ENCODE measurements at places on chromosomes 12 and 14.

DNA sequence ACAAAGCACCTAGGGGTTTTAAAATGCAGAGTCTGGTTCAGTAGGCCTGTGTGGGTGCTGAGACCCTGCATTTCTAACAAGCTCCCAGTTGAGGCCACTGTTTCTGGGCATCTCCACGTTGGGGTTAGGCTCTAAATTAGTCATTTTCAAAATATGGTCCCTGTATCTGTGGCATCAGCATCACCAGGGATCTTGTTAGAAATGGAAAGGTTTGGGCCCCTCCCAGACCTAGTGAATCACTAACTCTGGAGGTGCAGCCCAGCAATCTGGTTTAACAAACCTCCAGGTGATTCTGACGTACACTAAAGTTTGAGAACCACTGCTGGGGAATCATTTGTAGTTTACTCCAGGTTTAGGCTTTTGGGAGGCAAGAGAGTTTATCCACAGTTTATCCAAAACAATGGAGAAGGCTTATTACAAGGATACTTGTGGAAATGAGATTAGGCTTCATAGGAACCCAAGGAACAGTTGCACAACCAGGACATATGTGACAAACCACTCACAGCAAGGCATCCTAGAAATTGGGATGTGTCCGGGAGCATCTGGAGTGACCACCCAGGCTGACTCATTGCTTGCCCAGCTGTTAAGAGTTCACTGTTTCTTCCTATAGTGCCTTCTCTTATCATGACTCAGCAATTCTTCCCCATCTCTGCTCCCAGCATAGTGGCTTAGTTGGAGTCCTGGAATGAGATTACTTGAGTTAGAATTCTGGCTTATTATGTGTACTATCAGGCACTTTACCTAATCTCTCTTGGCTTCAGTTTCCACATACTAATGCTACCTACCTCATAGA is 71.6 kb upstream of the STXBP6 start:
- DNase-seq: no peak

GRCh38 chr12:16347391-16348298 is at the start of gene MGST1:
Gene MGST1, plus strand, starts transcription at chr12:16347645. Its CDS starts 6,608 bp downstream, at chr12:16354253.
- no peak for DNase-seq

DNA sequence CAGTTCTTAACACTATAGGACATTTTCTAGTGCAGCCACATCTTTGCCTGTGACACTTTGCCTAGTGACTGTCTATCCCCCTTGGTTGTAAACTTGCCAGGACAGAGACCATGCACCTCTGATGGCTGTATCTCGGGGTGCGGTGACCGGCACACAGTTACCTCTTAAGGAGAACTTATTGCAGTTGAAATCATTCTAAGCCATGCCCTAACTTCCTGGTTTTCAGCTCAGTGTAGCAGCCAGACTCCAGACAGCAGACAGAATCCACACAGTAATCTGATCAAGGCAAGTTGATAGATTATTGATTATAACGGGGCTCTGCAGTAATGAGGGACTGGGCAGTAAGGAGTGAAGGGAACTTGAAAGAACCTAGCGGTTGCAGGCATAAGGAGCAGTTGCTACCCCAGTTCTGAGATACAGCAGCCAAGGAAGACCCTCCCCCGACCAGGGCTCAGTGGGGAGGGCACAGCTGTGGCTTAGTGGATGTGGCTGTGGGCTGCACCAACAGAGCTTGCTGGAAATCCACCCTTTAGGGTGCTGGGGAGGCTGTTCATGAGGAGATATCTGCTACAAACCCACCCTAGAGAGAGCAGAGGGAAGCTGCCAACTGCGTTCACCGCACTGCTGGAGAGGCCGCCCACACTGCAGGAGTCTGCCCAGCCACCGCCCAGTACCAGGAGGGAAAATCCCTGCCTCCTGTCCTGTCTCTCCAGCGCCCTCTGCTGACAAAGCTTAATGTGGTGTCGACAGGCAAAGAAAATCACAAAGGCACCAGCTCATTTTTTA is 58.2 kb upstream of the BEGAIN start:
- DNase-seq: peak; percentile 95

- DNase-seq: no peak
These were observed 183.6 kb upstream of the SLC38A2 start for GRCh38 chr12:46556105-46556559.

GRCh38 chr12:57250956-57251355 is at the start of gene STAC3:
Gene STAC3, minus strand, starts transcription at chr12:57251187. Its CDS starts 1,551 bp downstream, at chr12:57249636.
- no peak for DNase-seq

DNA sequence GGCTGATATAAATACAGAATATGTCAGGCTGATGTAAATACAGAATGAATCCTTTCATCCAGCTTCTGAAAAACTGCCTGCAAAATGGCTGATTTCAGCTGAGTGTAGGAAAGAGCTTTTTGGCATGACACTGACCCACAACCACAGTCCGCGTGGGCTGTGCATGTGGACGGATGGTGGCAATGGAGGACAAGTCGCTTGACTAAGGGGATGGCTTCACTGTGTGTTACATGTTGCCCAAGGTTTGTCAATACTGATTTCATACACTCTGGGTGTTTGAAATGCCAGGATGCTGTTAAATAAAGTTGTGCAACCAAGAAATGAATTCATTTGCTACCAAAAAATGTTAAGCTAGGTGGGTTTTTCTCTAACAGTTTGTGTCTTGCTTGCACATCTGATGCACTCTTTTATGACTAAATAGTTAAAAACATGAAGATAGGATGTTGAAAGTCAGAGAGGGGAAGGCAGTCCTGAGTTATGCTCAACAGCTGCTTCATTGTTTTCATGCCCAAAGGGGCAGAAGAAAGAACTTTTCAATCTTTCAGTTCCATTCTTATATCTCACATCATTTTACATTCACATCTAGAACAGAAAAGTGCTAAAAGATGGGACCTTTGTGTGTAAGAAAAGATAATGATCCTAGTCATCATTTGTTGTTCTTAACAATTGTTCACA is 36.5 kb upstream of the OVCH1 start:
- DNase-seq: no peak

DNA sequence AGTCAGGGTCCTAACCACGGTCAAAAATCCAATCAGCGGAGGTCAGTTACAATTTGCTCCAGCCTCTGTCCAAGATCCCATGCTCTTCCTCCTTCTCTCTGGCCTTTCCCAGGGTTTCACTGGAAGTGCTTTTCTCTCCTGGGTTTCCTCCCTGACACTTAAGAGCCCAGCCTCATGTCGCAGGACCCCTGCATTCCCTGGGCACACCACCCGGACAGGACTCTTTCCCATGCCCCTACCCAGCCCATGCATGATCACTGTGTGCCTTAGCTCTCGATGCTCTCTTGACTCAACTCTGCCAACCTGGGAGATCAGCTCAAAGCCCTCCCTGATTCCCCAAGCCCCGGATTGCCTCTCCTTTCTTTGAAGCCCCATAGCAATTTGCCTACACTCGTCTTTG is 15.5 kb upstream of the TAC3 start:
- no peak for DNase-seq

- no peak for DNase-seq
These were observed 1.4 kb upstream of the MAP4K5 start for GRCh38 chr14:50533806-50534205.

DNA sequence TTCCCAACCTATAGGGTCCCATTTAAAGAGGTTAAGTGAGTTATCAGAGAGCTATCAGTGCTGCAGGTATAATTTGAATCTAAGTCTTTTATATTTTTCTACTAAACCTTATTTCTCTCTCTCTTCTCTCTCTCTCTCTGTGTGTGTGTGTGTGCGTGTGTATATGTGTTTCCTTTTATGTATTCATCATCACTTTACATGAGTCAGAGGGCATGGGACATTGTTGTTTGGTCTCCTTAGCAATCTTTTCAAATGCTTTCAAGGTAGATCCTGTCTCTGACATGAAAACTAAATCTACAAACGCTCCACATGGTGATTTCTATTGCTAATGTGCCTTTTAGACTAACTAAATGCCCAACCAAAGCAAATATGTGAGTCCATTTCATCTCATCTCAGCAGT is 459.7 kb downstream of the BTG1 start:
- no peak for DNase-seq

GRCh38 chr12:55744340-55745030 is 1.6 kb downstream of the GDF11 start:
- no peak for DNase-seq

DNA sequence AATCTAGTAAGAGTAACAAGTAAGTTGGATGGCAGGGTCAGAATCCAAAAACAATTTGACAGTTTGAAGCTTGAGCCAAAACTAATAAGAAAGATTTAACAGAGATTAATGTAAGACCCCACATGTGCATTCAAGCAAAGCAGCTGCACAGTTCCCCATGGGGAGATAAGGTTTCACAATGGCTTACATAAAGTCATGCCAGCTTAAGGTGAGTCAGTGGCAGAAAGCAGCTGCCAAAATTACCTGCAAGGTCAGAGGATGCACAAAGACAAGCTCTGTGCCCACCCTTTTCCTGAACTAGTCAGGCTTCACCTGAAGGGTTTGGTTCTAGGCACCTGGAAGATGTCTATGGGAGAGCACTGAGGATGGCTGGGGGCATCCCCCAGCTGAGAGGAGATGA is 36.6 kb upstream of the KRT77 start:
- DNase-seq: no peak

GRCh38 chr14:69741055-69741454 is 25.9 kb upstream of the SRSF5 start:
- no peak for DNase-seq

DNA sequence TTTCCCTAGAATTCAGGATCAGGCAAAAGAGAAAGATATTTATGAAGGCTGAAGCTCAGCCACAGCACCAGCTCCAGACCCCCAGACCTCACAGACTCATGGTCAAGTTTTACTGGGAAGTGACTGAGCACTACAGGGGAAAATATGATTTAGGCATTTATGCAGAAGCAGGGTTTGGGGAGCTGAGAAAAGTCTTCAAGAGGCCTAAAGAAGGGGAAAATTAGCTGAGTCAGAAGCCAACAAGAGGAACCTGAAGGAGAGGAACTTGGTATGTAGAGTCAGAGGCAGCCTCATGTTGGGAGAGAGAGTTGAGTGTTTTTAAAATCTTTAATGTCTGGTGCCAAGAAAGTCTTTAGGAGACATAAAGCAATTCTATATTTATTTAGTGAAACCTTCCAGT is 63.0 kb downstream of the FOS start:
- no peak for DNase-seq

GRCh38 chr12:121170151-121170550 is 37.5 kb downstream of the P2RX7 start:
- DNase-seq: no peak

DNA sequence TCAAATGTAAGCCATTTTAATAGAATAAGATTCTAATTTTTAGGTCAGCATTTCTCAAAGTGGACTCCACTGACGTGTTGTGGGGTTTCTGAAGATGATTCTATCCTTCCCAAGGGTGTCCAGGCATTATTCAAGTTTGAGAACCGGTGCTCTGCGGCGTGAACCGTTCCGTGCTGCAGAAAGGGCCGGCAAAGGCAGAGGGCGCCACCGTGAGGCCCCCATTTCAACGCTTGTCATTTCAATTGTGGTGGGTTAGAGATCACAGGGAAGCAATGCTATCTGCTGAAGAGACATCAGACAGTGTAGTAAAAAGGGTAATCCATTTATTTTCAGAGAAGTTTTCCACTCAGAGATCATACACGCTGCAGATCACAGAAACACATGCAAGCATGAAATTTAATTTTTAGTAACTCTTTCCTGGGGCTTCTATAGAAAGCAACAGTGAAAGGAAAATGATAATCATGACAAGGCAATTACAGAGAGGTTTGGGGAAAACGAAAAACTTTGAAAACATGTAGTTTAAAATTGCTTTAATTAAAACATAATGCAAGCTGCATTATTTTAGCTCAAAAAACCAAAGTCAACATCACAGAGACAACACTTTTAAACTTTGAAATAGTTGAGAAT is 201.7 kb downstream of the EXOC5 start:
- no peak for DNase-seq

GRCh38 chr14:92619671-92620456 is 106.3 kb downstream of the RIN3 start:
- no peak for DNase-seq

GRCh38 chr12:607541-608001 is 55.7 kb downstream of the NINJ2 start:
- no peak for DNase-seq

DNA sequence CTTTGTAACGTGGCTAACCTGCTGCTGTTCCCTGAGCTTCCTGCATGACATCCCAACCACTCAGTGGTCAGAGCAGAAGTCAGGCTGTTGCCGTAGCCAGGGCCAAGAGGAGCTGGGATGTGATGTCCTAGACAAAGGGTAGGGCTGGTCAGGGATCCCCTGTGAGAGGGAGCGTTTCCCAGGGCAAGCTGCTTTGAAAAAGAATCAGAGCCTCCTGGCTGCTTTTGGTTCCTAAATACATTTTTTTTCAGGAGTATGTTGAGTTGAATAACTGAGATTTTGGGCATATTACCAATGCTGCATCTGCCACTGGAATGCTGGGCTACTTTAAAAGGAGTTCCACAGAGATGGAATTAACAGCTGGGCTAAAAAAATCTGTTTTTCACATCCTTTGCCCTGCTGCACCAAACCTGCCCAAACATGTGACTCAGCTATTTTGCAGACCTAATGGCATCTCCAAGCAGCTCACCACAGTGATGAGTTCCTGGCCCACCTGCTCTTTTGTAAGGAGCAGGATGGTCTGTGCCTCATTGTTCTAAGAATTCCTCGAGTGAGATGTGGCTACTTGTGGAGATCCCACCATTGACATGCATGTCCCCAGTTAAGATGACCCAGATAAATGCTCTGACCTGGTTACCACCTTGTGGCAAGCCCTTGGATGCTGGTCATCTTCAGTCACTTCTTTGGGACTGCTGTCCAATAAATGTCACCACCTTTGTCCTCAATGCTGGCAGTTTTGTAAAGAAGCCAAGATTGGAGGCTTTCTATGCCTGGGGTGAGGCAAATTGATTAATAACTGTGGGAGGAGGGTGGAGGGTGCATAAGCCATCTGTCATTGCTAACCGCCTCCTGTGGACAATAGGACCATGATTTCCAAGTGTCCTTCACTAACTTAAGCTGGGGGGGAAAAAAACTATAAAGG is 24.1 kb downstream of the ANKRD13A start:
- DNase-seq: no peak

GRCh38 chr14:92701826-92702225 is 46.6 kb downstream of the LGMN start:
- no peak for DNase-seq

DNA sequence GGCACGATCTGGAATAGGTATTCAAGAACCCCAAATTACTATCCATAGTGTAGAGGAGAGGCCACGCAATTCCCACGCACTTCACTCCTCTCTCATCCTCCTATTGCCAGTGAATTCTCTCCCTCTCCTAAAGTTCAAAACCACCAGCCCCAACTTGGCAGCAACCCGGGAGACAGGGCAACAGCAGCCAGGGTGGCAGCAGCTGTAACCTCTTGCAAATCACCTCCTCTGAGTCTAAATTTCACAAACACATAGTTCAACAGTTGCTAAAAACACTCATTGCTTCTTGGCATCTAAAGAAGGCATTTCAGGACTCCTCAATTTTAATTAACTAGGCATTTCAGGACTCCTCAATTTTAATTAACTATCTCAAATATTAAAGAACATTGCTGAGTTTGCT is 37.7 kb upstream of the MANSC4 start:
- no peak for DNase-seq

- DNase-seq: no peak
These were observed 161.7 kb downstream of the CAND1 start for GRCh38 chr12:67430708-67431335.

GRCh38 chr12:11705010-11705409 is 55.5 kb downstream of the ETV6 start:
- no peak for DNase-seq

- no peak for DNase-seq
These were observed 350.3 kb upstream of the CCDC196 start for GRCh38 chr14:66135831-66136230.

Measured in NCI-H2107 (cell line).